ENCODE measurements at places on chromosomes 4 and X.

DNA sequence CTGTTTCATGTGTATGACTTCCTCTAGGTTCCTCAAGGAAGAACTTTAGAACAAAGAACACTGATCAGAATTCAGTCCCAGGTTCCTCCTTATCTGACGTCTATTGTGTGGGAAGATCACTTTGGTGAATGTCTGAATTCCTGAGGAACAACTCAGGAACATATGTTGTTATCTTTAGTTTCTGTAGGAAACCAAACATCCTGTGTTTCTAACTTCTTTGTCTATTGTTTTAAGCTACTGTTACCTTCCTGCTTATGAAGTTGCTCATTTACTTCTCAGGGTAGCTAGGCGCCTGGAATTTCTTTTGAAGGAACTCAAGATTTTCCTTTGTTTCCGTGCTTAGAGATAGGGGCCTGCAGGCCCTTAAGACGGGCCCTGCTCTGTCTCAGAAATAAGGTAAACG lies 46.2 kb downstream of the MAGEB5 start:
- no peak for DNase-seq

- no peak for DNase-seq
These were observed 10.0 kb downstream of the PARM1 start for GRCh38 chr4:74942918-74943253.

- no peak for DNase-seq
These were observed 133.3 kb downstream of the GATB start for GRCh38 chr4:151627491-151627890.

DNA sequence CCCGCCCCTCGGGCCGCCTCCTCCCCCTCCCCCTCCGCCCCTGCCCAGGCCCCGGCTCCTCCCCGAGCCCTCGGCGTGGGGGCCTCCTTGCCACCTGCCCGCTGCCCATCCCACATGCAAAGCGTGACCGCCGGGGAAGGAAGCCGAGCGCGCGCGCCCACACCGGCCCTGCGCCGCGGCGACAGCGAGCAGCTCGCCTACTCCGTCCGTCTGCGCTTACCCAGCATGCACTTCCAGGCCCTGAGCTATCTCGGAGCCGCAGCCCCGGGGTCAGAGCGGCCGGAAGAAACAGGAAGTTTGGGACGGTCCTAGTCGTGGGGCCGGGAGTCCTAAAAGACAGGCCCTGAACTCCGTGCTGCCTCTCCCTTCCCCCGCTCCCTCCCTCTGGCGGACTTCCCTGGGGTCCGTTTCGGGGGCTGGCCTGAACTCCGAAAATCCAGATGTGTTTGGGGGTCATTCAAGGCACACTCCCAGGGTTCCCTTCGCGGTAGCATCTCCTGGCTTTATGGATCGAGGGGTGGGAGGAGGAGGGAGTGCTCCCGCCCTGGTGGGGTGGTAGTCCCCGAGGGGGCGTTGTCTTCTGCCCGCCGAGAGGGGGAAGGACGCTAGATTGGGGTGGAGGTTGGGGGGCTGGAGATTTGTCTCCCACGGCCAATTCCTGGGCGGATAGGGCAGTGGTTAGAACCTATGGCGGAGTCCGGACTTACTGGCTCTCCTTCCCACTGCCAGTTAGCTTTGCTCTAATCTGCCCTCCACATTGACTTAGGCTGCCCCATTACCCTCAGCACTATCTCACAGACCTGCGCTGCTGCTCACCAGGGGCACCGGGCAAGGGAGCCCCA lies 25.0 kb upstream of the BCORL1 start:
- peak; percentile 49 for DNase-seq

DNA sequence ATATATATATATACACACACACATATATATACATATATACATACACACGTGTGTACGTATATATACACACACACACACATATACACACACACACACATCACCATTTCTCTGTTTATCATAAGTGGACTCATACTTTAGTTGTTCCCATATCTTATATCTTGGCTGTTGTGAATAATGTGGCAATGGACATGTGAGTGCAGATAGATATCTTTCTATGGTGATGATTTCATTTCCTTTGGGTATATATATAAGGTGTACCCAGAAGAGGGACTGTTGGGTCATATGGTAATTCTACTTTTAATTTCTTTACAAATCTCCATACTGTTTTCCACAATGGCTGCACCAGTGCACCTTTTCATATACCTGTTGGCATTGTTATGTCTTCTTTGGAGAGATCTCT lies 105.9 kb downstream of the LARP1B start:
- no peak for DNase-seq

DNA sequence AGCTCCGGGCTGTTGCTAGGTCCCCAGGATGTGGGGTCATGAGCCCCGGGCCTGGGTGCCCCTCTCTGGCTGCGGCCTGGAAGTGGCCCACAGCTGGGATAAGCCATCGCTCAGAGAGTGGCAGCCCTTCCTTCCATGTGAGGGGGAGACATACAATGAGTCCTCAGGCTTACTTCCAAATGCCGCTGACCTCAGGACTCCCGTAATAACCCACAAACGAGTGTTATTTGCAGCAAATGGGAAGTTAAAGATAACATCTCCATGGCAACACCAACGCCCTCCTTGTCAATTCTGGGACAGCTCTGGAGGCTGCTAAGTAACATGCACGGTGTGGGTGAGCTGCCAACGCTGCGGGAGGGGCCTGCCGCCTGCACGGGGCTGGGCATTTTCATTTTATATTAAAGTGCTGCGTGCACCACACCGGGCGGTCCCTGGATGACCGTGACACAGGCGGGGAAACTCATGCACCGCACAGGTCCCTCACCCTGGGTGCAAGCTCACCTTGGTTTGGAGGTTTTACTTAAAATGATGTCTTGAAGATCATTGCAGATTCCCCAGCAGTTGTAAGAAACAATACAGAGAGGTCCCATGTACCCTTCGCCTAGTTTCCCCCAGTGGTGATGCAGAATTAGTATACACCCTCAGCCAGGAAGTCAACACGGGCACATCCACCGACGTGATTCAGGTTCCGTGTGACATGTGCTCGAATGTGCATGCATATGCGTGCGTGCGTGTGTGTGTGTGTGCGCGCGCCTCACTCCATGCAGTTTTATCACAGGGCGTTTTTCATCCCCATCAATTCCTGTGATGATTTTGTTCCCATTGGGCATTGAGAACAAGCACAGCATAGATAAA lies 79.4 kb downstream of the ABLIM2 start:
- DNase-seq = no peak

DNA sequence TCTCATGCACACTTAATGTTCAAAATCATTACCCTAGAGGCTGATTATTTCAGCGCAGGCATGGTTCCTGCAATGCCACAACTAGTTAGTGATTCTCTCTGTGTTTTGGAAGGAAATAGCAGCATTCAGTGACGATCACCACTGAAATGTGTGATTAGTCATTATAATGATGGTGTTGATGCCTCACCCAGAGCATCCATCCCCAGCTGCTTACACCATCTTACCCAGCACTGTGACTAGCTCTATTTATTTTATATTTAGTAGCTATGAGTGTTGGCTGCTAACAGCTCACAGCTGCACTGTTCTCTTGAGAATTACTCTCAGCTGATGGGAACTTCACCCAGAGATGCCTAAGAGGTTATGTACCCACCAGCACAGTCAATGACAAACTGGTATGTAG lies 60.5 kb upstream of the TSPAN7 start:
- no peak for DNase-seq

DNA sequence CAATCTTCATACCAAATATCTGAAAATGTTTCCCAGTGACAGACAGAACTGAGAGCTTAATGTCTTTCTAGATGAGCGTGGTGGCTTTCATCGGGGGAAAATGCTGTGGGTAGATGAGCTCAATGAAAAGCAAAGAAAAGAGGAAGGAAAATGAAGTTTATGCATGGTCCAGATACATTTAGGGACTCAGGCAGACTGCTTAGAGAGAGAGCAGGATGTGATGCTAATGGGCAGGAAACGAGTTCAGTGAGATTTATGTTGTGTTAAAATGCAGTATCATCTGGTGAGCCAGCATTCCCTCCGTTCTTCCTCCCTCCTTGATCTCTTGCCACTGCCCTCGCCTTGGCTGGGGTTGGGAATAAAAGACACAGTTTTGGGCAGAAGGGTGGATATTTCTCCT lies 229.2 kb downstream of the GBA3 start:
- DNase-seq = no peak

DNA sequence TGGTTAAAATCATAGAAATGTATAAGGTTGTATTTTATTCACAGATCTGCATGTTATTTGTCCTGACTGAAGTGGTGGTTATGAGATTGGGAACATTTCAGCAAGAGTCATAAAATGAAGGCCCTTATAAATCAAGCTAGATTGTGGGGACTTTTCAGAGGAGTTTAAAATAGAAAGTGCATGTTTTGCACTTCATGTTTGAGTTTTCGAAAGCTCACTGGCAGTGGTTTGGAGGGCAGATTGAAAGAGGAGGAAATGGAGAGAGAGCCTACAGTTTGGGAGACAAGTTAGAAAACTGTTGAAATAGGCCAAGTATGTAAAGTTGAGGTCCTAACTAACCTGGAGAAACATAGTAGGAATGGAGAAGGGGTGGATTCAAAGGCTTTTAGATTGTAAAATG lies 124.9 kb downstream of the KDM6A start:
- DNase-seq = no peak

DNA sequence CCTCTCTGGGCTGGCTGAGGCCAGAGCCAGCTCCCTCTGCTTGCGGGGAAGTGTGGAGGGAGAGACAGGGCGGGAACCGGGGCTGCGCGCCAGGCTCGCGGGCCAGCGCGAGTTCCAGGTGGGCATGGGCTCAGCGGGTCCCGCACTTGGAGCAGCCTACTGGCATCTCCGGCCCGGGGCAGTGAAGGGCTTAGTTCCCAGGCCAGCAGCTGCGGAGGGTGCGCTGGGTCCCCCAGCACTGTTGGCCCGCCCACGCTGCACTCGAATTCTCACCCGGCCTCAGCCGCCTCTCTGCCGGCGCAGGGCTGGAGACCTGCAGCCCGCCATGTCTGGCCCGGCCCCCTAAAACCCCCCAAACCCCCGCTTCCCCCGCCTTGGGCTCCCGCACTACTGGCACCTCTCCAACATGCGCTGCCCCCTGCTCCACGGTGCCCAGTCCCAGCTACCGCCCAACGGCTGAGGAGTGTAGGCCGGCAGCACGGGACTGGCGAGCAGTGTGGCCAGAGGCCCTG lies 33.8 kb upstream of the FAT4 start:
- DNase-seq = no peak

DNA sequence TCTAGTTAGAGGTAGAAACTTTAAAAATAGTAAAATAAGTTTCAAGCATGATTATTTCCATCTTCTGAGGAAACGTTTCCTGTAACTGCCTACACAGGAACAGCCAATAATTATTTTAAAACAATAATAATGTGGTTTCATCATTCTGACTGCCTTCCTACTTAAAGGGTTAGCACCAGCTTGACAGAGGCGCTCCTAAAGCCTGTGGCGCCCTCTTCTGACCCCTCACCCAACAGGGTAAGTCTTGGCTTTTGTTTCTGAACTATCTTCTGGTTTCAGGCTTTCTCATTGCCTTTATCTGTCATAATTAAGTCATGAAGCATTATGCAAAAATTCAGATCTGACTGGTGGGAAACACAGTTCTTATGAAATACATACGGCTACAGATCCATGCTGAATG lies 96.7 kb downstream of the ITM2A start:
- DNase-seq = peak; percentile 81

DNA sequence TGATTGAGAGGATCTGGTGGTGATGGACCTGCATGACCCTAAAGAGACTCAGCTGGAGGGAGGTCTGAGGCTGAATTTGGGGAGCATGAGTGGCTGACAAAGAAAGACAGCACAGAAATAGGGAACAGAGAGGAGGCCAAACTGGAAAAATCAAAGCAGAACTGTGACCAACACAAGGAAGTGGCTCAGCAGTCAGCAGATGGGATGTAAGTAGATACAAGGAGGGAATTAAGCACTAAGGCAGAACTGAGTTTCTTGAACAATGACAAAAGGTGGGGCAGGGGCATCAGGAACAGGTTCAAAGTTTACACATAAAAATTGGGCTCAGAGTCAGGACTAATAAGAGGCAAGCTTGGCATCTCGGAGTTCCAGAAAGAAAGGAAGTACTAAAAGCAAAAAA lies 144.3 kb upstream of the KLF3 start:
- DNase-seq = no peak

DNA sequence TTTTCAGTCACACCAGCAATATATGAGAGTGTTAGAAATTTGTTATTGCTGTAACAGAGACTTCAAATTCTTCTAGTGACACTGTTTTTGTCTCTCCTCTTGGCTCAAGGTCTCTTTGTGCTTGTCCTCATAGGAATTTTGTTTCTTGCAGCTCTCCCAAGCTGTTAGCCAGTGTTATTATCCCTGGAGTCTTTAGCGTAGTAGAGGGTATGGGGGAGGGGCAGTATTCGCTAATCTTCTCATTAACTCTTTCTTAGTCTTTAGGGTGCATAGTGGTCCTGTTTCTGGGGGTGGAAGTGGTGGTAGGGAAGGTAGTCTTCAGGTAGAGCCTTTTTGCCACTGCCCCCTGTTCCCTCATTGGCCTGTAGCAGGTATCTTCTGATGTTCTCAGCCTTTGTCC lies 79.4 kb downstream of the JADE3 start:
- DNase-seq = no peak

DNA sequence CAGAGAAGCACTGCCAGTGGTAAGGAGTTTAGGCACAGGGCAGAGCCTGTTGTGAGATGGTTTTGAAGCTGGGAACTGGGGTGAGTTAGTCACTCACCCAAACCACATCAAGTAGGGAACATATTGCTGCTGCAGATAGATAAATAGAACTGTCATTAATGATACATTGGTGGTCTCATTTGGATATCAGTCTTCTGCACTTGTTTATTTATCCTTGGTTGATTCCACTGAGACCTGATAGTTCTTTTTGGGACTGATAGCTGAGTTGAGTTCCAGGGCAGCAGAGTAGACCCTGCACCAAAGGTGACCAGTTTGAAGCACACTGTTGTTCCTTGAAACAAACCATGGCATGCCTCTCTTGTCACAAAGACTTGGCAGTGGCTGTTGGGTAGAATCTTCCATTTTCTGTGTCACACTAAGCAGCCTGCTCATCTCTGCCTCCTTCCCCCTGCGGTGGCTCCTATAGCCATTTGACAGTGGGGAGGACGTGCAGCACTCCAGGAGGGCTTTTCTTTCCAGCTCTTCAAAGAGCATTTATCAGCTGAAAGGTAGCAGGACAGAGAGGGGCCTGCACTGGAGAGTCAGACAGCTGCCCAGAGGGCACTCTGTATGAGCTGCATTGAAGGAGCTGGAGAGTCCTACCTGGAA lies 59.7 kb upstream of the TMEM164 start:
- no peak for DNase-seq

GRCh38 chr4:38687571-38688011 lies 23.6 kb downstream of the KLF3 start:
- no peak for DNase-seq

- peak; percentile 37 for DNase-seq
These were observed 3.3 kb upstream of the NKX3-2 start for GRCh38 chr4:13547485-13548041.

GRCh38 chrX:3426552-3426951 lies 80.1 kb upstream of the MXRA5 start:
- DNase-seq = no peak

GRCh38 chr4:184406958-184407391 lies 67.4 kb downstream of the IRF2 start:
- no peak for DNase-seq
